ENCODE measurements at places on chromosomes 13 and 19.

GRCh38 chr13:111936267-111936925 lies 130.6 kb upstream of the SOX1 start:
- DNase-seq, result no peak

DNA sequence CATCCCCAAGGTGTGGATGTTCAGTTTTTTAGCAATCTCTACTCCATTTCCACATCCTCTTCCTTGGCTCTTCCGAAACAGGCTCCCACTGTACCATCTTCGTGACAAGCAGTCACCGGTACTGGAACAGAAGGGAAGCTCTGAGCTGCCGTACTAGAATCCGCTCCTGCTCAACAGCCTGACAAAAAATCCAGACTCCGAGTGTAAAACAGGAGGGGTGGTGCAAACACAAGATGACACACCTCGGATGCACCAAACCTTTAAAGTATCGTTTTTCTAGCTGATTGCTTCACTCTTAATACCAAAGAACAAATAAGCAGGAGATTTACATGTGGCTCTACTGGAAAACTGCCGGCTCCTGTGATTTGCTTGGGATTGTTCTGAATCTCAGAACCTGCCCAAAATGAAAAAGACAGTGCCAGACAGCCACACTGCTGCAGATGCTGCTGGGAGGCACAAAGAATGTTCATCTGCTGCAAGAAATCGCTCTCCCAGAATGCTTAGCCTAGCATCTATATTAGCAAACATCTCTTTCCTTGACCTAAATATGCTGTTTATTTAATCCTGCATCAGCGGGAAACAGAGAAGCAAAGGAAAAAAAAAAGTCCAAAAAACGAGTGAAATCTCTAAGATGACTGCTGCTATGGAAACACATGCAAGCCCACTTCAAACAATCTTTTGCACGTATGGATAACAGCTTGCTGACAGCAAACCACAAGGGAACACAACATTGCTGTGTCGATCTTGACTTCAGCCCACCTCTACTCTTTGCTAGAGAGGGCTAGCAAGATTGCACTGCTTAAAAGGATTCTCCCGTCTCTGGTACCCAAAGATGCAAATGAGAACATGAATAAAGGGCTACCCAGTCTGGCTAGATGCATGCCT lies 38.0 kb upstream of the DOCK9 start:
- no peak for DNase-seq

- DNase-seq, result no peak
These were observed 9.8 kb upstream of the CNMD start for GRCh38 chr13:52749419-52749818.

DNA sequence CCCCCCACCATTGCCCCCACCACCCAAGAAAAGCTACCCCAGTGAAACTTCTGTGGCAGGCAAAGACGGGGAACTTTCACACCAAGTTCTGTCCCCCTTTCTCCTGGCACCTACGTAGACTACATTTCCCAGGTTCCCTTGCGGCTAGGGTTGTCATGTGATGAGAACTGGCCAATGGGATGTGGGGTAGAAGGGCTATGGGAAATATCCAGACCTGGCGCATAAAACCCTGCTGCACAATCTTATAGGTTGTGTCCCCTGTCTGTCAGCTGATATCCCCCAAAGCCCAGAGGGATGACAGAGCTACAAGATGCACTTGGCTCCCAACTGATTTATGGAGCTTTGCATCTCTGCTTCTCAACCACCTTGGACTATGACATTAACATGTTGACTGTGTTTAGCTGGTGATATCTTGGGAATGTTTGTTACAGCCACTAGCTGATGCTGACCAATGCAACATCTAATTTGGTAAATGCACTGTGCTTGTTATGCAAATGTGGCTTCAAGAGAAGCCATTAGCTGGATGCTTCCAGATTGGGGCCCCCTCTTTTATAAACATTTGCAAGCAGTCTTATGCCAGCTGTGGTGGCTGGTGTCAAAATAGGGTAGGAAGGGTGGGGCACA lies 6.1 kb downstream of the SH2D3A start:
- peak; percentile 46 for DNase-seq

DNA sequence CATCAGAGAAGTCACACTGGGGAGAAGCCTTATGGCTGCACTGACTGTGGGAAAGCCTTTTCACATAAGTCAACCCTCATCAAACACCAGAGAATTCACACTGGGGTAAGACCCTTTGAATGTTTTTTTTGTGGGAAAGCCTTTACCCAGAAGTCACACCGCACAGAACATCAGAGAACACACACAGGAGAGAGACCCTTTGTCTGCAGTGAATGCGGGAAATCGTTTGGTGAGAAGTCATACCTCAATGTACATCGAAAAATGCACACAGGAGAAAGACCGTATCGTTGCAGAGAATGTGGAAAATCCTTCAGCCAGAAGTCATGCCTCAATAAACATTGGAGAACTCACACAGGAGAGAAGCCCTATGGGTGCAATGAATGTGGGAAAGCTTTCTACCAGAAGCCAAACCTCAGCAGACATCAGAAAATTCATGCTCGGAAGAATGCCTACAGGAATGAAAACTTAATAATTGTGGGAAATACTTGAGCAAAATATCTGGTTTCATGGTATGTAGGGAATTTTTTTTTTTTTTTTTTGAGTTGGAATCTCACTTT lies 30.7 kb downstream of the ZNF793 start:
- no peak for DNase-seq

DNA sequence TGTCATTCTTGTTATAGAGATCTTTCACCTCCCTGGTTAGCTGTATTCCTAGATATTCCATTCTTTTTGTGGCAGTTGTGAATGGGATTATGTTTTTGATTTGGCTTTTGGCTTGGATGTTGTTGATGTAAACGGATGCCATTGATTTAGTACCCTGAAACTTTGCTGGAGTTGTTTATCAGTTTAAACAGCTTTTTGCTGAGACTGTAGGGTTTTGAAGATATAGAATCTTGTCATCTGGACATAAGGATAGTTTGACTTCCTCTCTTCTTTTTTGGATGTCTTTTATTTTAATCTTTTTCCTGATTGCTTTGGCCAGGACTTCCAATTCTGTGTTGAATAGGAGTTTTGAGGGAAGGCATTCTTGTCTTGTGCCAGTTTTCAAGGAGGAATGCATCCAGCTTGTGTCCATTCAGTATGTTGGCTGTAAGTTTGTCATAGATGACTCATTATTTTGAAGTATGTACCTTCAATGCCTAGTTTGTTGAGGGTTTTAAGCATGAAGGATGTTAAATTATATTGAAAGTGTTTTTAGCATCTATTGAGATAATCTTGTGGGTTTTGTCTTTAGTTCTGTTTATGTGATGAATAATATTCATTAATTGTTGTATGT lies 16.8 kb downstream of the ZNF431 start:
- no peak for DNase-seq

GRCh38 chr13:52669677-52670076 lies 17.0 kb downstream of the SUGT1 start:
- DNase-seq, result no peak

DNA sequence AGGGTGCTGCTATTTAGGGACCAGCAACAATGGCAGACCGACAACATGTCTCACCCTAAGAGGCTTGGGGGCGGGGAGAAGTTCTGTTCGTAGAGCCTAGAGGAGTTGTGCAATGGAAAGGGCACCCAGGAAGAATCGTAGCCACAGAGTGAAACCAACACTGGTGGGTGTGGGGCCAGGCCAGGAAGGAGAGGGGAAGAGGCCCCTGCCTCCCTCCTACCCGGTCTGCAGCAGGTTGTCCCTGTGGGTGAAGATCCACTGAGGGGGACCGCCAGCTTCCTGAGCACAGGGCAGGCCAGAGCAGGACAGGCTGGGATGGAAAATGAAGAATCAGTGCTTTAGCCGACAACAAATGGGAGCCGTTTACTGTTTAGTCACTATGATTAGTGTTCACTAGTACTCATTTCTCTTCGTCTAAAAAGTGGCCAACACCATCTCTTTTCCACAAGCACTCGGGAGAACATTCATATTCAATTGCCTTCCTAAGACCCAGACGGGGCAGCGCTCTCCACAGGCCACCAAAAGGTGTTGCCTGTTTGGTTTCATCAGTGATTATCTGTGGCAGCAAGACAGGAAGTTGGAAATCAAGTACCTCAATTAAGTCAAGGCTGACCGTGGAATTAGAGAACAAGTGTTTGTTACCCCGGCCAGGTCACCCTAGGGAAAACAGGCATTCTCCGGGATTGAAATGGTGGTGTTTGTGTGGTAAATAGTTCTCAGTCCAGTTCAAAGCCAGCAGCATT lies 1.1 kb upstream of the ATP11A start:
- no peak for DNase-seq

DNA sequence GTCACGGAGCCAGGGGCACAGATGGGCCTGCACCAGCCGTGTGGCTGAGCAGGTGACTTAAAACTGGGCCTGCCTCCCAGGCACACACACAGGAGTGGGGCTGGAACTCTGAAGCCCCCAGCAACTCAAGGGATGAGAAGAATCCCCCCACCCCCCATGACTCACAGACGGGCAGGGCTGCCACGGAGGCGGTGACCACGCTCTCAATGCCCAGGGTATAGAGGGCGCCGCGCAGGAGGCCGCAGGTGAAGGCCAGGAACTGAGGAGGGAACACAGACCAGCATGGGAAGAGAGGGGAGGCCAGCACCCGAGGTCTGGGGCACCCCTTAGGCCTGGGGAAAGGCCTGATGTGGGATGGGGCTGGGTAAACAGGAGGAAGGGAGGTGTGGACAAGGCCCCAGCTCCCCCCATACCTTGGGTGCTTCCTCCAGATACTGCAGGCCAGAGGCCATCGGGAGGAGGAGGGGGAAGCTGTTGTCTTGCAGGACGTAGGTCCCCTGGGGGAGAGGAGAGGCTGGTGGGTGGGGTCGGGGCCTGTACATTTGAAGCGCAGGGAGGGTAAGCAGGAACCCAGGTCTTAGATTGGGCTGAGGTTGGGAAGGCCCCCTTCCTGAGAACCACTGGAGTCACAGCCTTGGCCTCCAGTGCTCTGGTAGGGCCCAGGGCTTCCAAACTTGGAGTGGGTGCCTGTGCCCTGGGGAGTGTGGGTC lies 3.1 kb upstream of the NKPD1 start:
- DNase-seq, result no peak

Data from A549 (cell line).